Left cardiac atrium (tissue), 4 donors: ENCODE measurements at places on chromosomes 12 and 14.

DNA sequence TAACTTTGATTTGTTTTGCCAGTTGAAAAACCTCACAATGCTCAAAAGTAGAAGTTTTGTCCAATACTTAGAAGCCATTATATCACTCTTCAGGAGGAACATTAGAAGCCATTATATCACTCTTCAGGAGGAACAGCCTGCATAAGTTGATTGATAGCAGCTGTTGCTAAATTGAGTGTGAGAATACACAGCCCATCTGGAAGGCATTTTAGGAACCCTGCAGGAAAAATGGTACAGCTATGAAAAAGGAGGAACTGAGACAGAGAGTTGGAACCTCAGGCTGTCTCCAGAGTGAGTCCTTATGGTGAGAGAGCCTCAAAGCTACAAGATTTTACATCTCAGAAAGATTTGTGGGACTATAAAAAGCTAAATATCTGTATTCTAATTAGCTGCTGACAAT is 207.0 kb downstream of the MYRFL start:
- no peak for DNase-seq

- no peak for DNase-seq
These were observed 106.0 kb downstream of the ITPR2 start for GRCh38 chr12:26726956-26727355.

DNA sequence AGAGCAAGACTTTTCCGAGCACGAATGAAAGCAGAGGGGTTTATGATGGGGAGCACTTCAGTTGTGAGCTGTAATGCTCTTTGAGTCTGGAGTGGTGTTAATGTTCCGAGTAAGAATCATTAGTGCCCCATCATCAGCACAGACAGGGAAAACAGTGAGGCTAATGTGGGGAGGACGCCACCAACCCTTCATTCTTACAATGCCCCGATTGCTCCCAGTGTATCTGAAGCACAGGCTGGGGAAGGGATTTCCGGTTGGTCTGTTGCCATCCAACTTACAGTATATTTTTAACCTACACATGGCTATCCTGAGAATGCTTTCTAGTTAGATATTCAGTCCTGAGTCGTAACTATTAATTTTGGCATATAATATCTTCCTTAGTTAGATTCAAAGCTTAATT is 141.6 kb downstream of the APAF1 start:
- no peak for DNase-seq

DNA sequence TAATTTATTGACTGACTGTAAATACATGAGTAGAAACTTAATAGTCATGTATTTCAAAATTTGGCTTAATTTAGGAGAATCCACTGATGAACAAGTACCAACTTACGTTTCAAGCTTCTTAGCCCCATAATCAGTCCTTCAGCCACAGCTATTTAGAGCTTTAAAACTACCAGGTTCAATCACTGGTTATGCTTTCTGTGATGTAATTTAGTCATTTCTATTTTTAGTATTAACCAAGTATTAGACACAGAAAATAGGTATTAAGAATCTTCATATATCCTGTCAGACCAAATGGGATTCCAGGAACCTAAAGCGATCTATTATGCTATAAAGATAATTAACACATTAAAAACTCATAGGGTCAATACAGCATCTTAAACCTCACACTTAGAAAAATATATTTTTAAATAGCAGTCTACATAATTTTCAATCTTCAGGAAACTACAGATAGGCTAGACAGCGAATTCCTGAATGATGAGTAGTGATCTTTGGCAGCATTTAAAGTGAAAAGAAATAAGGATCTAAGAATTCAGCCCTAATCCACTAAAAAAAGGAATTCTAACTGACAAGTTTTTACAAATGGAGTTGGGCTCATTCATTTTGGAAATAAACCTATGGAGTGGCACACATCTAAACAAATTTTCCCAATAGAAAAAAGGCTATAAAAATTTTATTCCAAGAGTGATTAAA is 51.5 kb downstream of the ZC3H14 start:
- no peak for DNase-seq

DNA sequence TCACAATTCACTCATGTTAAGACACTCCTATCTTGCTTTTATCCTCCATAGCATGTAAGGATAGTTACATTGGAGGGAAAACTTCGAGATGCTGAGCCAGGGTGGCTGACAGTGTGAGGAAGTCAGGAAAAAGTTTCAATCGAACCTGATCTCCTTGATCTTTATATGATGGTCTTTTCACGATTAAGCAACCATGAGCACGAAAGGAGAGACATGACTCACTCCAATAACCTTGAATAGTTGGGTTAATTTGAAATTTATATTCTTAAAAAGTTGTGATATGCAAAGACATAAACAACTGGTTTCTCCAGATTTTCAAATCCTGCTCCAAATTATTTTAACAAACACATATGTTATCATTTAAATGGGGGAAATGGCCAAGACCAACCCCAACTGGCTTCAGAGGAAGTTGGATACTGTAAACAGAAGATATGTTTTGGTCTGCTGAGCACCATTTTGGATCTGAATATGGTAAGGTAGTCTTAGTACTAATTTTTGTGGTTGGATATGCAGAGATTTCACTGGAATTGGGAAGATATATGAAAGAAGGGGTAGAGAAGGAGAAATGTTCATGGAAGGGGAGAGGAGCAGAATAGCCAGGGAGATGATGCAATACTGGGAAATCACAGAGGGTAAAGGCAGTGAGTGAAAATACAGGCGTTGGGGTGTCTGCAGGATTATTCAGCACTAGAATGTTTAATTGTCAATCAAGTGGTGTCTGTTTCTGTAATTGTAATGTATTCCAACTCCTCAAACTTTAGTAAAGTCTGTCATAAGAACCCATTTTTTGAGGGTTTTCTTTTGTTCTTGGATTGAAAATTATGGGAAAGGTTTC is 185.2 kb upstream of the SLC38A2 start:
- DNase-seq: no peak
